ENCODE measurements at places on chromosomes 2 and 18.

GRCh38 chr18:9542924-9543323 lies 67.6 kb downstream of the RALBP1 start:
- no peak for DNase-seq

DNA sequence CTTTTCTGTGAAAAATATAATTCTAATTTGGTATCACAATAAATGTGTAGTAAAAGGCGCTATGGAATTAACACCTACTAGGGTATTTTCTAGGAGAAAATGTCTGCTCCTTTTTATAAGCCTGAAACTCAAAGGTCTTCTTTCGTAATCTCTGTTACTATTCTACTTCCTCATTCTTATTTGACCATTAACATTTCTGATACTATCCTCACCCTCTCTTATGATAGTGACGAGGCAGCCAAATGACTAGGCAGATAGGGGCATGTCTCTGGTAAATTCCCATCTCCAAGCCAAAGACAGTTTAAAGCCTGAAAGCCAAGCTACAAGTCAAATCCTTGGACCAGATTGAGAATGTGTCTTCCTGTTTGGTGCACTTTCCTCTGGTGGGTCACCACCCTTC lies 251.7 kb downstream of the LRRTM4 start:
- no peak for DNase-seq

GRCh38 chr2:19801367-19802080 lies 100.3 kb downstream of the TTC32 start:
- no peak for DNase-seq

GRCh38 chr18:59940068-59940467 lies 40.3 kb downstream of the PMAIP1 start:
- DNase-seq, result no peak

DNA sequence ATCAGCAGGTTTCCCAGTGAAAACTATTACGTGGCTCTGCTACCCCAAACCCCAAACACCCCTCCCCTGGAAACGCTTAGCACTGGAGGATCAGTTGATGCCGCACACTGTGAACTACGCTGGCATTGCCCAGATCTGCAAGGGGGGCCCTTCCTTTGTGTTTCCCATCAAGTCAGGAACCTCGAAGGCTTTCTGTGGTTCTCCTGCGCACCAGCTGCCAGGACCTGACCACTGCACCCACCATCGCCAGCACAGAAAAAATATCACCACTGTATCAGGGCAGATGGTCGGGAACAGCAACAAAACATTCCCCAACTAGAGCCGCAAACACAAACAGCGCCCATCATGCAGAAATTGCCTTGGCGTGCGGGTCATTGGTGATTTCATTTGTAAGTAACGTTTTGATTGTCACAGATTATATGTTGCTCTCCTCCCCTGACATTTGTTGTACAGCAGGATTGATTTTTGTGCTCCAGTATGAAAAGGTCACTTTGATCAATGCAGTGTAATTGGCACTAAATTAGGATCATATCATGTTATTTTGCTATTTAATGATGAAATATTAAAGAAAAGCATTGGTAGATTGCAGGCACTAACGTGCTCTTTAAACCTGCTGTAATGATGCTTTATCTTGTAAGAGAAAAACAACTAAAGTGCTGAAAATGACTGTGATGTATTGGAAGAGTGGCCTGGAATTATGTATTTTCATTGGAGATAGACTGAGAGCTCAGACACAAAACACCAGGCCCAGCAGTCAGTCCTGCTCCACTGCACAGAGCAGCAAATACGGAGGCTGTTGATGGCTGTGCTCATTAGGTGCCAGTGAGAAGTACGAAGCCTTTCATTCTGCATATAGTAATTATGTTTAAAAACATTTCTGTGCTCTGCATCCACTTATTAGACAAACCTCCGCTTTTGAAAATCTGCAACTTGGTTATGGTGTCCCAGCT lies 833.2 kb upstream of the SALL3 start:
- no peak for DNase-seq

DNA sequence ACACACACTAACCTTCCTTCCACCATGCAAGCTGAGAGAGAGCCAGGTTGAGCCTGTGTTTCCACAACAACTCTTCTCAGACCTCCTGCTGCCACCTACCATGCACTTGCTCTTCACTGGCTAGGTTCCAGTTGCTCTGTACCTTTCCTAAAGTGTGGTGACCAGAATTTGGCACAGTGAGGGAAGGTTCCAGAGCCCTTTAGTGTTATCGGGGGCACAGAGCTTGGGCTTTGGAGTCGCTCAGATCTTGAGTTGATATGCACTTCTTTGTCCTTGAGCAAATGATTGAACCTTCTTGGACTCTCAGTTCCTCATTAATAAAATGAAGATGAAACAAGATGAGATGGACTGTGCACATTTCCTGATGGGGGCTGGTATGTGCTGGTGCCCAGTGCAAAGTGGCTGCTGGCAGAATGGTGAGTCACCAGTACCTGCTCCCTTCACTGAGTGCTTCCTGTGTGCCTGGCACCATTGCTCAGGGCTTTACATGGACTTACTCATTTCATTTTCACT lies 47.1 kb downstream of the NEDD4L start:
- no peak for DNase-seq

DNA sequence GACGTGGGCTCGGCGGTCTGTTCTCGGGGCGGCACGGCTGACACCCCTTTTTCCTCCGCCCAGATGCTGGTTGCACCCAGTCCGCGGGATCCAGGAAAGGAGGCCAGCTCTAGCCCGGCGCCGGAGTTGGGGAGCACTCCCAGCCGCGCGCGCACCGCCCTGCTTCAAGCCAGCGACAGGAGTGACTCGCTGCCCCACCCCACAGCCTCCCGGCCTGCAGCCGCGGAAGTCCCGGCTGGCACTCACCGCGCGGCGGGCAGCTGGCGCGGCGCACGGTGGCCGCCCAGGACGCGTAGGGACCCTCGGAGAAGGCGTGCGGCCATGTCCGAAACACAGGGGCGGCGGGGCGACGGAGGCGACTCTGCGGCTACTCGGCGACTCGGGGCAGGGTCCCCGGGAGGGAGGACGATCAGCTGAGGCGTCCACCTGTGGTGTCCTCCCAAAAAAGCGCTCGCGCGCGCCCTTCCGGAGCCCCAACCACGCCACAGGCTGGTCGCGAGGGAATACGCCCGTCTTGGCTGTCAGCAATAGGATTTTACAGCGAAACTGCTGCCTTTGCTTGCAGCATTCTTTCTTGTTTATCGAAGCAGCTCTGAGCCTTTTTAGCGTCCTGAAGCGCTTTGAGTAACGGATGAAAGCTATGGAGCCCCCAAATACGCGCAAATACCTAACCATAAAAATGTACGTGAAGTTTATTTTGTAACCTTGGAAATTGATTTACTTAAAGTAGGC lies at the start of gene ACADL:
Gene ACADL (minus strand): TSS at position 507 of the 732 bp plus-strand sequence. CDS start 184 bp downstream, at position 323.
- no peak for DNase-seq

Measured in stimulated activated CD8-positive, alpha-beta memory T cell treated with anti-CD3 and anti-CD28 coated beads, Interleukin-4, amount 100 ng/mL, for 1 hour (primary cell).